Stimulated activated CD8-positive, alpha-beta memory T cell treated with anti-CD3 and anti-CD28 coated beads, Interleukin-15, amount 100 ng/mL, for 1 hour (primary cell): ENCODE measurements at places on chromosomes 12 and 14.

GRCh38 chr12:3017281-3017680, 58.1 kb downstream of the TEAD4 start:
- DNase-seq, result no peak

GRCh38 chr12:47774663-47775062, 1.6 kb downstream of the SLC48A1 start:
- DNase-seq, result no peak

- DNase-seq, result no peak
Measured at GRCh38 chr14:95328729-95329503, 9.2 kb upstream of the CLMN start.

DNA sequence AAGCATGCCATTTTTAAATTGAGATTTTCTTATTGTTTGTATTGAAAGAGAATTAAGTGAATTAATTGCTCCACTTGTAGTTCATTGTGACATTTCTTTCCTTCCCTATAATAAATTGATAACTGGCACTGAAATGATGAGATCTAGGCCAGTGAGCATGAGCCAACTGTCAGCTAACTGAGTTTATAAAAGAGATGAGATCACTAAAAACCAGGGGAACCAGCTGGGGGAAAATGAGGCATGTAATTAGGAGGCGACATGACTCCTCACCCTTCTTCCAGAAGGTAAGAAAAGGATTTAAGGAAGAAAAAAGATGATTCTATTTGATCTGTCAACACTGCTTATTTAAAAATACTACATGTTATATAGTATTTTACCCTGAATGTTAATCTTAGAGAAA, 104.5 kb upstream of the DNM1L start:
- DNase-seq, result no peak

GRCh38 chr12:24436667-24437066, 487.2 kb upstream of the SOX5 start:
- DNase-seq, result no peak

- no peak for DNase-seq
Measured at GRCh38 chr14:33842299-33842698, 108.6 kb downstream of the EGLN3 start.

GRCh38 chr14:26443654-26444053, 154.2 kb downstream of the NOVA1 start:
- DNase-seq, result no peak

DNA sequence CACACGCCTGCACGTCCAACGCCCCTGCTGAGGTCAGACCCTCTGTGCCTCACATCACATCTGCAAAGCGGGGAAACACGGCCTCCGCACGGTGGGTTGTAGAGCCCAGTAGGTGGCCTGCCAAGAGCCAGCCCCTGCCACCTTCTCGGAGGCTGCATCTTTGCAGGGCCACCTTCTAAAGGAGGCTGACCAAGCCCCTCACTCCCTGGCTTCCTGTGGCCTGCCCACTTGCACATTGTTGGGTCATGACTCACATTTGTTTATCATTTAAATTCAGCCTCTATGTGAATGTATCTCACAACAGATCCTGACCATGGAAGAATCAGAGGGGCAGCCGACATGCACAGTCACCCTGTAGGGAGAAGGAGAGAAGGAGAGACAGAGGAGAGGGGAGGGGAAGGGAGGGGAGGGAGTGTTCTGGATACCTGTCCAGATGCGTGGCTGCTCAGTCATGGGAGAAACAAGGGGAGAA, 319.5 kb upstream of the DIO3 start:
- DNase-seq, result no peak

DNA sequence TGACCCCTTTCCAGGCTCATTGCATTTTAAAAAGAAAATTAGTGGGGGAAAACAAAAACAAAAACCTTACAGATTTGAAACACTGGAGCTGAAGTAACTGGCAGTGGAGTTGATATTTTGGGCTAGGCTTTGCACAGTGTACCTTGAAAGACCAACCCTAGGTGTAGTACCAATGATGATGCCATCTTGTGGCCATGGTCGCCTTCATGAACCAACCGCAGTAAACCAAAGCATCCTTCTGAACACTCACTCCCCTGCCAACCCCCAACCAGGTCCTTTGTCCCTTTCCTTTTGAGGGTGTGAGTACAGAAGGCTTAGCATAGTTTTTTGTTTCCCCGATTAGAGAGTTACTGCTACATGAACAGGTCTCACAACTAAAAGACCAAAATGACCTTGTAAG, 5.9 kb downstream of the TOMM20L start:
- no peak for DNase-seq

- peak; percentile 87 for DNase-seq
Measured at GRCh38 chr14:68792979-68793733, at the start of gene ZFP36L1. Gene ZFP36L1, minus strand, starts transcription at chr14:68793067. Its CDS starts 129 bp downstream, at chr14:68792938.

DNA sequence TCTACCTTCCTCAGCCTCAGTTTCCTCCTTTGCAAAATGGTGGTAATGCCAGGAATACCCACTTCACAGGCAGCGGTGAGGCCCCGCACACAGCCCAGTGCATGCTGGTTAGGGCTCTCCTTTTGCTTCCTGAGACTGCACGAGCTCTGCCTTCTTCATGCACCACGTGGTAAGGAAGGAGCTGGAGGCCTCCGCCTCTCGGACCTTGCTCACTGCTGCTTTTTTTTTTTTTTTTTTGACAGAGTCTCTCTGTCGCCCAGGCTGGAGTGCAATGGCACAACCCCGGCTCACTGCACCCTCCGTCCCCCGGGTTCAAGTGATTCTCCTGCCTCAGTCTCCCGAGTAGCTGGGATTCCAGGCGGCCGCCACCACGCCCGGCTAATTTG, 18.1 kb downstream of the TAMALIN start:
- no peak for DNase-seq

- no peak for DNase-seq
Measured at GRCh38 chr12:118982984-118983761, 1.8 kb downstream of the SRRM4 start.

GRCh38 chr14:90717916-90718315, 98.3 kb downstream of the TTC7B start:
- no peak for DNase-seq

GRCh38 chr12:116174006-116174405, 103.5 kb downstream of the MED13L start:
- DNase-seq, result no peak

GRCh38 chr12:113528606-113529293, 57.1 kb upstream of the LHX5 start:
- DNase-seq, result no peak

DNA sequence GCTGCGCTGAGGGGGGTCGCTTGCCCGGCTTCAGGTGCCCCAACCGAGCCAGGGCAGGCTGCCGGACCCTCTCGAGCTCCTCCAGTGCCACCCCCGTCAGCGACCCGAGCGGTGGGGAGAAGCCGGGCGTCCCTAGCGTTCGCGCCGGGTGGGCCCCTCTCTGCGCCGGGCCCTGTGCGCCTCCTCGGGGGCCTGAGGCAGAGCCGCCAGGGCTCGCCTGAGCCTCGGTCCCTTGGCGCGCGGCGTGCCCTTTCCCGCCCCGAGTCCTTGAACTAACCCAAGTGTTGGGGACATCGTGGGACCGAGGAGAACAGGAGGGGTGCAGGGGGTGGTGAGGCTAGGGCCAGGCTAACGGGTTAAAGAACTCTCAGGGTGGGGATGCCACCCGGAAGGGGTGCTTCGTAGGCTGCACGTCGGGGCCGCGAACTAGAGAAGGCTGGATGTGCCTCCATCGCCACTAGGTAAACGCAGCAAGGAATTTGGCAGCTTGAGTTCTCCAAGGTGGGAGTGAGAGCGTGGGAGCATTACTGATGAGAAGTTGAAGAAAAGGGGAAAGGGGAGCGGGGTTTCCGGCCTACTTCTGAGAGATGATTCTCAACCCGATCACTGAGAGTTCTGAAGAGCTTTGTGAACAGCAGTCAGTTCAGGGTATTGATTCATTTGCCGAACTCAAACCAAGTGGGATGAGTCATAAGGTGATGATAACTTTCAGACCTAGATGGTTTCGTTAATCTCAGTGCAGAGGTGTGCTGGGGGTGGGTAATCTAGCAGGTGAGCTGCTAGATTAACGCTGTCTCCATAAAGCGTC, 618 bp downstream of the RNF34 start:
- DNase-seq, result peak; percentile 20

GRCh38 chr12:107366322-107366721, 273.0 kb upstream of the CRY1 start:
- no peak for DNase-seq

- DNase-seq, result no peak
Measured at GRCh38 chr12:67662910-67663538, 14.5 kb downstream of the DYRK2 start.

DNA sequence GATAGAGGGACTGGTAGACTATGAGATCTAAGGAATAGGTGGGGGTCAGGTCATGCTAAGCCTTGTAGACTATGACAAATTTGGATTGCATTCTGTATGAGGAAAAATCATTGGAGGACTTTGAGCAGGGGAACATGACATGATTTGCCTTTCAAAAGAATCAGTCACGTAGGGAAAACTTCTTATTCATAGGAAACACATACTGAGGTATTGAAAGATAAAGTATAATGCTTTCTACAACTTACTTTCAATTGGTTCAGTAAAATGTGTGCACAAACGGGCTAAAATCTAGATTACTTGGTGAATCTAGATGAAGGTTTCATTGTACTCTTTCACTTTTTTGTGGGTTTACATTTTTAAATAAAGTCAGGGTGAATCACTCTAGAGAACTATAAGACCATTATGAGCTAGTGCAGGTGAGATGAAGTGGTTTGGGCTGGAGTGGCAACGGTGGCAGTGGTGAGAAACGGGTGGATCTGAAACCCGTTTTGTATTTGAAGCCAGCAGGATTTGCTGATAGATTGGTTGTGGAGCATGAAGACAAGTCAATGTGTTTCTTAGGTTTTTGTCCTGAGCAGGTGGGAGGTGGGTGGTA, 6.7 kb downstream of the BBS10 start:
- no peak for DNase-seq

DNA sequence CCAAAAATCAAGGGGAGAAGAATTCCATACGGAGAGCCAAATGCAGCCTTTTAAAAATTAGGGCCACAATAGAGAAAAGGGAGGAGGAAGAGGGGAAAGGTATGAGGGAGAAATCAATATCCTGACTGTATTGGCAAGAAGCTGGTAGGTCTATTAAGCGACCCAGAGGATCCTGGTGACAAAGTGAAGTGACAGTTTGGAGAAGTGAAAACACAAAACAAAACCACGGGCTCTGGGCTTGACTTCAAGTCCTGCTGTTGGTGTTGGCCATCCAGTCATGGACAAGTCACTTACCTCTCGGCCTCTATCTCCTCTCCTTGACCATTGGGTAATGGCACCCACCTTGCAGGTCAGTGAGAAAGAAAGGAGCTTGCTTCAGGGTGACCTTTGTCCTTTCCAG, 47.0 kb upstream of the KCNA5 start:
- DNase-seq, result no peak

DNA sequence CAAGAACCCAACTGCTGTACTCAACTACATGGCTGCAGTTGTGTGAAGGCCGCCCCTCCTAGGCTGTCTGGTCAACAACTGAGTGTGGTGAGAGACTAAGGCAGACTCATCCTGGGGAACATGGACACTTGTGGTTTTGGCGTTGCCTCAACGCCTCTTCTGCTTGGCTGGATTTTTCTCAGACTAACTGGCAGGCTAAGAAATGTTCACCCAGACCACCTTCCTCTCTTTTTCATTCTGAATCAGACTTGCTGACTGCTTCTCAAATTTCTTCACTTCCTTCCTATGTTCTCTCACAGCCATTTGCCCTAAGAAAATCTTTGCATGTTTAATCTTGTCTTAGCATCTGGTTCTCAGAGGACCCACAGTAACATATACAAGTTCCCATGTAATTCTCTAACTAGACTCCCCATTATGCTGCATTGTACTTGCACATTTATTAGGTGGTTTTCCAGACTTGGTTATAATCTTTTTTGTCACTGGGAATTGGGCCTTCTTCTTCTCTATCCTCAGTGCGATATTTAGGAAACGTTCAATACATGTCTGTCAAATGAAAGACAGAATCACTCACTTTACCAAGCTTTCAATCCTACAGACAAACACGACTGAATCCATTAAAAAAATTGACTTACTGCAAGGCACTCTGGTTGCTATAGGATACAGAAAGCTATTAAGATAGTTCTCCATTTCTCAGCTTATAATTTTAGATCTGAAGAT, 327.6 kb downstream of the CCER1 start:
- no peak for DNase-seq

- no peak for DNase-seq
Measured at GRCh38 chr12:45989287-45989686, 1.1 kb downstream of the SCAF11 start.

GRCh38 chr14:102620413-102620812, 28.0 kb downstream of the RCOR1 start:
- DNase-seq, result no peak

DNA sequence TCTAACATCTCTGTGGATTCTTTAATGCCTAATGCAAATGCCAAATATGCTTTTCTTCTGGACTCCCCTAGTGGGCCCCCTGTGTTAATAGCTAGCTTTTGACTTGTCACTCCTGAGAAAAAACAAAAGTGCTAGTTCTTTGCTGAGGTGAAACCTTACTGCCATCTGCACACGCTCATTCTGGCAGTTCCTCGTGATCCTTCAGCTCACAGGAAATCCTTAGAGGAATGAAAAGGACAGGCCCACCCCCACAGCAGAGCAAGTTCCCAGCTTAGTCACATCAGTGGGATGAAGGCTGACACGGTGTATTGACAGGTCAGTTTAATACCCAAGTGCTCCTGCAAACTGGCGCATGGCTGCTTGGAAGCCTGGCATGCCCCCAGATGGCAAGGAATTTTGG, 165.1 kb upstream of the ATP2B1 start:
- DNase-seq, result no peak

DNA sequence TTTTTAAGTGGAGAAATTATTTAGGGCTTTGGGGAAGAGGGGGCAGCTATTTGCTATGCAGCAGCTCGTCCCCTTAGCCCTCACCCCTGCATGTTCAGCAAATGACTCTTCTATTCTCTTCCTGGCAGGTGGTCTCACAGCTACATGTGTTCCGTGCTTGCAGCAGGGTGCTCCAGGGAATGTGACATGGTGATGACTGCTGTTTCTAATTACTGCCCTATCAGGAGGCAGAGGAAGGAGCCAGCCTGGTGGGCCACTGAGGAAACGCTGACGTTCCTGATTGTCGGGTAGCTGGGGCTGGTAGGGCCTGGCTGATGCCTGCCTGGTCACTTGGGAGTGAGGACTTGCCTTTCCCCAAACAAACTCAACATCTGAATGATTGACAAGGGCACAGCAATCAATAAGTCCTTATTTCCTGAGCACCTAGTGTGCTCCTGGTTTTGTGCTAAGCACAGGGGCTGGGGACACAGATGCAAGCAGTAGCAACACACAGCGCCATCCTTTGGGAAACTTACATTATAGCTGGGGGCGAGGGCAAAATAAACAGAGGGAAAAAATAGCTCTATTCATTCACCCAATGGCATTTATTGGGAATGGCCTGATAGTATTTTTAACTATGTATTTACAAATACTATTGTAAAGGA, 377.8 kb downstream of the FUT8 start:
- DNase-seq, result no peak

- no peak for DNase-seq
Measured at GRCh38 chr12:2637371-2637770, 157.4 kb upstream of the FKBP4 start.
